ENCODE measurements at places on chromosomes 12 and 14. TPM values are rescaled to one million over a fixed set of nuclear protein-coding genes. Genes with fewer than 3 reads are reported as not detected.

SERPINA12 gene
- total RNA-seq: not detected

DNA sequence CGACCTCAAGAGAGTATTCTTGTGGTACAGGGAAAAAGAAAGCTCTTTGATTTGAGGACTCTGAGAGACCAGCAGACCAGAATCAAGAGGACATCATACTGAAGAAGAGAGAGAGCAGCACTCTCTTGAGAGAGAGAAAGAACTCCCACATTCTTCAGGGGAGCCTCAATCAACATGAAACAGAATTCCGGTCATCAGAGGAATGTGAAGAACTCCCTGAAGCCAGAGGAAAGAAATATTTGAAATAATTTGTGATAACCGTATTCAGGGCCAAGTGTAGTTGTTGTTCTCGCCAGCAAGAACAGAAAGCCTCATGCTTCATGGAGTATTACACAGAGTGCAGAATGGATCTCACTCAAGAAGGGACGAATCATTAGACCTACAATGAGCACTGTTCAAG lies 363.8 kb upstream of the TMEM132C start:
- no peak for DNase-seq

AP1G2 gene
- total RNA-seq: 59.6 TPM

PIWIL1 gene
- total RNA-seq: not detected

DNA sequence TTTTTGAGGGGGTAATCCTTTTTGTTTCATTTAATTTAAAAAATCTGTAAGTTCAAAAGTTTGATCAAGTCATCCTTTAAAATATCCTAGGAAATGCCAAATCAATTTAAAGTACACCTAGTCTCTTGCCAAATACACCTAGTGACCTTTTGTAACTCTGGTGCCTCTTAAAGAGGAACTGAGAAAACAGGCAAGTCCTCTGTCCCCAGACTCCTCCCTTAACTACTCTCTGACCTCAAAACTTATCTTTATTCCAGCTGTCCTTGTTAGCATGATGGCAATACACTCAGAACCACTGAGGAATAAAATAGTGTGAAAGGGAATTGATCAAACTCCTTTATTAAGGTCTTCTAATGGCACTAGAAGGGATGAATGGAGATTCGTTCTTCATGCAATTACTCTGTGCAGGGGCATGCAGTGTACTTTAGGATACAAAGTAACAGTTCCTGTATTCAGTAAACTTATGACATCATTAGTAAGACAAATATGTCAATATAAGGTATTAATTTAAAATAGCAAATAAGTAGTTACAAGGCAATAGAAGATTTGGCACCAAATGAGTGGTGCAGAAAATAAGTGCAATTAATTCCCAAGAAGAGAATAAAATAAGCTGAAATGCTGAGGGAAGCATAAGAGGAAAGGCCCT lies 3.3 kb downstream of the FAR2 start:
- DNase-seq: no peak

DNA sequence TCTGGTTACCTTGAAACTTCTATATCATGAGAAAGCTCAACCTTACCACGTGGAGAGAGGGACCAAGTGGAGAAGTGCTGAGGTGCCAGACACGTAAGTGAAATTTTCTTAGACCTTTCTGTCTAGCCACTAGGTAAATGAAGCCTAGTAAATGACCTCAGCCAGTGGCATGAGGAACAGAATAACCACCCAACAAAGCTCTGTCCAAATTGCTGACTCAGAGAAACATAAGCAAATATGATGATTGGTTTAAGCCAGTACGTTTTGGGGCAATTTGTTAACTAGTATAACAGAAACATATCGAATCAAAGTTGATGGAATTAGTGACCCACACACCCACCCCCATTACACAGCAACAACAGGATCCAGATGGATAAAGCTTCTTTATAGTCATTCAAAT lies 75.2 kb upstream of the MAX start:
- no peak for DNase-seq

GRCh38 chr14:70722418-70722817 lies 80.7 kb downstream of the TTC9 start:
- DNase-seq: no peak

DNA sequence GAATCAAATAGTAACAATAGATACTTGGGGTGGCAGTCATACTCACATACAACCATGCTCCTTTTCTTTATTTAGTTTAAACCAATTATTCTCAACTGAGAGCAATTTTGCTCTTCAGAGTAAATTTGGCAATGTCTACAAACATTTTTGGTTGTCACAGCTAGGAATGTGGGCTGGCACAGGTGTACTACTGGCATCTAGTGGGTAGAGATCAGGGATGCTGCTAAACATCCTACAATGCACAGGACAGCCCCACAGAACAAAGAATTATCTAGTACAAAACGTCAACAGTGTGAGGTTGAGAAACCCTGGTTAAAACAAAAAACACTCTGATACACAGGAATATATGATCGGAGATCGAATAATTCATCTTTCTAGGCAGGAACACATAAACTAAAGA lies 186.5 kb downstream of the NELL2 start:
- no peak for DNase-seq

DNA sequence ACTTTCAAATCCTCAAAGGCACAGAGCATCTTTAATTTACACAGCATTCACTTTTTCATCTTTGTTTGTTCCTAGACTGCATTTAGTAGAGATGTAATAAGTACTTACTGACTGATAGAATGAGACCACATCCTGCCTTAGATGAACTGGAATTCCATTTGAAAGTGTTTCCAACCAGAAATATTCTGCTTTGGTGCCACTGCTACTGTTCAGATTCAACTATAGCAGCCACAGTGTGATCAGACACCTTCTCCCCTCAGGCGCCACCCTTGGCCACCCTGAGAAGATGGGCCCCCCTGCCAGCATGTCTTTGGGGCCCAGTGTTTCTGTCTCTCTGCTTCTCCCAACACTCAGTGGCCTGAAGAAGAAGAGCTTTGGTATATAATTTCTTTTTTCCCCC lies 449.1 kb downstream of the RAD51B start:
- no peak for DNase-seq

GRCh38 chr12:57208631-57209282 lies 7.8 kb upstream of the NXPH4 start:
- DNase-seq: no peak

CLEC2B gene
- total RNA-seq: 32.6 TPM

- no peak for DNase-seq
Measured at GRCh38 chr12:6751767-6752166, 1.2 kb downstream of the MLF2 start.

DNA sequence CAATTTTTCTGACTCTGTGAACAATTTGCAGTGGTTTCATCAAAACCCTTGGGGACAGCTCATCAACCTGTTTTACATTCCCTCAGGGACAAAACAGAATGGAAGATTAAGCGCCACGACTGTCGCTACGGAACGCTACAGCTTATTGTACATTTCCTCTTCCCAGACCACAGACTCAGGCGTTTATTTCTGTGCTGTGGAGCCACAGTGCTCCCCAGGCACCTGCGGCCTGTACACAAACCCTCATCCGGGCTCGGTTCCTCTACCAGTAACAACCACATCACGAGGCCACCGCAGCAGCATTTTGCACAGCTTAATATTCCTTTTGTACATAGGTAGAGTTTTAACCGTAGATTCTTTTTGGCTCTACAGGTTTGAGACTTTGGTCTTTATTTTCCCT lies 397.4 kb upstream of the OR4E1 start:
- DNase-seq: no peak

DNA sequence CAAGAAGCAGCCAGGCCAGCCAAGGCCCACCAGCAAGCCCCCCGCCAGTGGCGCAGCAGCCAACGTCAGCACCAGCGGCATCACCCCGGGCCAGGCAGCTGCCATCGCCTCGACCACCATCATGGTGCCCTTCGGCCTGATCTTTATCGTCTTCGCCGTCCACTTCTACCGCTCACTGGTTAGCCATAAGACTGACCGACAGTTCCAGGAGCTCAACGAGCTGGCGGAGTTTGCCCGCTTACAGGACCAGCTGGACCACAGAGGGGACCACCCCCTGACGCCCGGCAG lies 15.0 kb downstream of the ORAI1 start:
- no peak for DNase-seq

CD69 gene
- 10.9 TPM for total RNA-seq

DNA sequence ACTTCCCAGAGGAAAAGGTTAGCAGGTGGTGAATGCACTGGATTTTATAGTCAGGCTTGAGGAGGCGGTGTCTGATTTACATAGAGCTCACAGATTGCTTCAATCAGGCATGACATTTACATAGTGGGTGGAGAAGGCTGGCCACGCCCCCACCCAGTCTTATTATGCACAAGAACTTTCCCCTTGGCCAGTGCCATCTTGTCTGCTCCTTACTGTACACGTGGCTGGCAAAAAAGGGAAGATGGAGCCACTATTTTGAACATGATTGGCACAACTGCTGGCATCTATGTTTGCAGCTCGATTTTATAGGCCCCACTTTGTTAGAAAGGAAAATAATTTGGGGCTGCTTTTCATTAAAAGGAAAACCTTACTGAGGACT lies 10.9 kb upstream of the LGMN start:
- no peak for DNase-seq

DNA sequence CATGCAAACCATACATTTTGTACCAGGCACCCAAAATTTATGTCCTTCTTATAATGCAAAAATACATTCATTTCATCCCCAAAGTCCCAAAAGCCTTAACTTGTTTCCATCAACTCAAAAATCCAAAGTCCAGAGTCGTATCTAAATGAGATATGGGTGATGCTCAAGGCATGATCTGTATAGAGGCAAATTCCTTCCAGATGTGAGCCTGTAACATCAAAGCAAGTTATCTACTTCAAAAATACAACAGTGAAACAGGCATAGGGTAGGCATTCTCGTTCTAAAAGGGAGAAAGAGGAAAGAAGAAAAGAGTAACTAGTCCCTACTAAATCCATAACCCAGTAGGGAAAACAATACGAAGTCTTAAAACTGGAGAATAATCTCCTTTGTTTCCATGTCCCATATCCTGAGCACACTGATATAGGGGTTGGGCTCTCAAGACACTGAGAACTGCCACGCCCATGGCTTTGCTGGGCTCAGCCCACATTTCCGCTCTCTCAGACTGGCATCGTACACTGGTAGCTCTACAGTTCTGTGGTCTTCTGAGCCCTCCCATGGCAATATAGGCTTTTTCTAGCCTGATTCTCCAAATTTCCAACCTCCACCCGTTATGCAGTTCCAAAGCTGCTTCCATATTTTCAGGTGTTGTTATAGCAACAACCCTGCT lies 232.8 kb downstream of the TMTC2 start:
- no peak for DNase-seq

All from sciatic nerve (tissue), 2 donors.